ENCODE measurements at places on chromosomes 13 and 19.

- DNase-seq = no peak
Observed at GRCh38 chr13:39760521-39760920, 105.1 kb downstream of the COG6 start.

DNA sequence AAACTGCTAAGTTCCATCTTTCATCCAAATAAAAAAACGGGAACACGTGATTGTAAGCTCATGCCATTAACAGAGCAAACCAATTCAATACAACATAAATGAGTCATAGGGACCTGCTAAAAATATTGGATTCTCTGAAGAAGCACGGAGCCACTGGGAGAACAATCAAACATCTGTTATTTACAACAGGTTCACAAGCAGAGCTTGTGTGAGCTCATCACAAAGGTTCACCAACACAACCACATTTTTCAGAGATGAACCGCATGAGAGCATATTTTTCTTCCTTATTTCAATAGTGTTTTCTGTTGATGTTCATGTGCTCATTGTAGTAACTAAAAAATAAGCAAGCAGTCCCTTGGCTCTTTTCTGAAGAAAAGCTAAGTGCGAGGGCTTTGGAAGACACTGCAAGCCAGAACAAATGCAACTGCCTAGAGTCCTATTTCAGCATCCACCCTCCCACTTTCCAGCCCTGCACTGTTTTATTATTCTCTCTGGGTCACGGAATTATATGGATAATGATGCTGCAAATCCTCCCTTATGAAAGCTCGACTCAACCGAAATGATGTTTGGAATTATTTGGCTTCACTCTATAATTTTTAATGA is 545.8 kb downstream of the LIG4 start:
- DNase-seq = peak; percentile 36

- DNase-seq = no peak
Observed at GRCh38 chr13:73937441-73937840, 196.8 kb downstream of the KLF12 start.

DNA sequence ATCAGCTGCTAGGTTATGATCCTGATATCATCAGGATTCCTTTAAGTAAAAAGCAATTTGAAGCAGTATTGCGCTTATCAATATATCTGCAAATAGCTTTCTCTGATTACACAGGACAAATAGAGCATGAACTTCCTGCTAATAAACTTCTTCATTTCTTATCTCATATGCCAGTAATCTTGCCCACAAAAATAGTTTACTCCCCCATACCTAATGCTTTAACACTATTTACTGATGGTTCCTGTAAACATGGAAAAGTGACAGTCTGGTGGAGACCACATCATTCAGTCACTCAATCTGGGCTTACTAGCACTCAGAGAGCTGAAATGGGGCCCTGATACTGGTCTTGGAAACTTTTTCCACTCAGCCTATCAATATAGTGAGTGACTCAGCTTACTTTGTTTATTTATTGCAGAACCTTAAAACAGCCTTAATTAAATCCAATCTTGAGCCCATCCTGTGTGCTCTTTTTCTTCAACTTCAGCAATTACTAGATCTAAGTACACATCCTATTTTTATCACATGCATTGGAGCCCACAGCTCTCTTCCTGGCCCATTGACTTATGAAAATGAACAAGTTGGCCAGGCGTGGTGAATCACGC is 1464.3 kb downstream of the UQCRFS1 start:
- no peak for DNase-seq

DNA sequence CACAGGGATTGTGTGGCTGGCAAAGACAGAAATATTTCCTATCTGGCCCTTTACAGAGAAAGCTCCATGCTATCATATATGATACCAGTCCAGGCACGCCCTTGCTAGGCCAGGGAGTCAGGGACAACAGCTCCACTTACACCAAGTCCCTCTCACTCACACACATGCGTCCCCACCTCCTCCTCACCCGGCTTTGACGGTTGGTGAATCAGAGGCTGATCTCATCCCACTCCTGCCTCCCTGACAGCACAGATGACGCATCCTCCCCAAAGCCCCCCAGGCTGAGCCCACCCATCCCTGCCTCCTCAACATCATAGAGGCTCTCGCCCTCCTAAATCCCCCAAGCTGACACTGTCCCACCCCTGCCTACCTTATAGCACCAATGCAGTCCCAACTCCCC is 62.7 kb downstream of the F2RL3 start:
- DNase-seq = no peak

- no peak for DNase-seq
Observed at GRCh38 chr13:24112791-24113190, 47.7 kb upstream of the SPATA13 start.

DNA sequence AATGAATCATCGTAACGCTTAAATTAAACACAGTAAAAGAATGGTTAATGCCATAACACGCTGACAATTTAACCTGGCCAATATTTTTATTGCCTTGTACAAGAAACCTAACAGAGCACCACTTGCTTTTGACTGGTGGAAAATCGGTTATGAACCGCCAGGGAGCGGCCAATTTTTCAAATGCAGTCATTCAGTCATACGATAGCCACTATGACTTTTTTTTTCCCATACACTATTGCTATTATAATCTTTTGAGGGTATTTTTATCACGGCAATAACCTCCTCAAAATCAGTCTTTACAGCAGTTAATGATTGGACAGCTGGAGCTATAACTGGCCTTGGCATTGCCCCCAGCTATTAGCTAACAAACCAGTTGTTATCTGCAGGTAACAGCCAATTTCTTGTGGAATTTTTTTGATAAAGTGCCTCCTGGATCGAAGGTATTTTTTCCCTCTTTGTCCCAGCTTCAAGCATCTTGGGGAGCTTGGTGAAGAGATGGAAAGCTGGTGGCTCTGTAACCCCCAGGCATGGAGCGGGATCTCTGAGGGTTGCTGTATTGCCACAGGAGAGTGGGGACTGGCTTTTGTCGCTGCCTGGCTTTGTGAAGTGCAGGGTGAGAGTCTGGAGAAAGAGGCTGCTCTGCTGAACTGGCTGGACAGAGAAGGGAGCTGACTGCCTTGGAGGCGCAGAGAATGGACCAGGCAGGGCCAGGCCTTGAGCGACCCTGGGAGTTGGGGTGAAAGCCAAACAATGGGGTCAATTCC is 198.4 kb upstream of the ZNF536 start:
- DNase-seq = no peak

- DNase-seq = no peak
Observed at GRCh38 chr13:50131920-50132903, 117.0 kb downstream of the KCNRG start.

DNA sequence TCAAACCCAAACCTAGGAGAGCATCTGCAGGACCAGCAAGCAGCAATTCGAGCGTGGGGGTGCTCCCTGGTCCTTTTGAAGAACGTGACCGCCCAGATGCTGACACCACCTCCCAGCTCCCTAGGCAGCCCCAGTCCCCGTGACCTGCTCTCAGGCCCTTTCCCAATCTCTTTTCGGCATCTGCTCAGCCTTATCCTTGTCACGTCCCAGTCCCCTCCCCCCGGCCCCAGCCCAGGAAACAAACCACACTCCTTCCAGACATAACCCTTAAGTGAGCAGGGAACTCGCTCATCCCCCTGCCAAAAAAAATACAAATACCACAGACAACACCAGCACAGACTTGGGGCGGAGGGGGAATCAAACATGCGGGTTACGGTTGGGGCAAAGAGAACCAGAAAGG is 3.3 kb downstream of the MLLT1 start:
- peak; percentile 96 for DNase-seq

- DNase-seq = peak; percentile 52
Observed at GRCh38 chr19:29001597-29002245, 211.2 kb downstream of the UQCRFS1 start.

GRCh38 chr19:38135150-38135998 is 88.6 kb downstream of the DPF1 start:
- DNase-seq = no peak

- DNase-seq = no peak
Observed at GRCh38 chr19:55529636-55530234, 7.2 kb downstream of the SBK2 start.

DNA sequence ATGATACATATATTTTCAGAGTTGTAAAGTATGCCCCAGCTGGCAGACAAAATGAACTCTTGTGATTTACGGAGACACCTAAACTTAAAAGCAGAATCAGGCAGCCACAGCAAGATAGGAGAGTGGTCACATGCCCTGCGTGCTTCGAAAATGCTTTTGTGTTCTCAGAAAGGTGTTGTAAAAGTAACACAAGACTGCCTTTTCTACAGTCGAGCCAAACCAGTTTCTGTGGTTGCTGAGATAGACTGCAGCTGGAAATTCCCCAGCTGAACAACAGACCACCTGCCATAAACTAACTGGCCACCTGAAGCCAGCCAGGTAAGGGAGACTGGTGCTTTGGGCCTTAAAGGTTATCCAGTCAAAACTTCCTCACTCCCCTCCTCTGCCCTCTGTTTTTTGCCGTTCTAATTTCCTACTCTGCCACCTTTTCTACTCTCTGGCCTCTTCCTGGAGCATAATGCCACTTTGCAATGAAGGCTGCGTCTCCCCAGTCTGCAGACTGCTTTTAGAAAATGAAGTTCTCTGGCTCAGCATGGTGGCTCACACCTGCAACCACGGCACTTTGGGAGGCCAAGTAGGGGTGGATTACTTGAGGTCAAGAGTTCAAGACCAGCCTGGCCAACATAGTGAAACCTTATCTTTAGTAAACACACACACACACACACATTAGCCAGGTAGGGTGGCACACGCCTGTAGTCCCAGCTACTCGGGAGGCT is 381.2 kb upstream of the SLITRK1 start:
- DNase-seq = no peak

- DNase-seq = no peak
Observed at GRCh38 chr13:26829716-26830115, 69.1 kb upstream of the GPR12 start.

- DNase-seq = peak; percentile 63
Observed at GRCh38 chr13:75666646-75667351, 30.7 kb downstream of the LMO7 start.

DNA sequence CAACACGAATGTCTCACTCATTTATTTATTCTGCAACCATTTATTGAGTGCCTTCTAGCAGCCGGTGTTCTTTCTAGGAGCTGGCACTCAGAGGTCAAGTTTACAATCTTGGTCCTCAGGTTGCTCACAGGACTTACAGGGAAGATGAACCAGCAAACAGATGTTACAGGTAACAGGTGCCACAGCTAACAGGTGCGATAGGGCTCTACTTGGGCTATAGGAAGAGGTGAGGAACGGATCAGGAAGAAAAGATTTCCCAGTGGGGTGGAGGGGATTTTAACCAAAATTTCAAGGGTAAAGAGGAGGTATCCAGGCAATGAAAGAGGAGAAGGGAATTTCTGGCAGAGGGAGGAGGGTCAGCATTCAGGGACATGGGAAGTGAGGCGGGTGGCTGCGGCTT is 87.3 kb upstream of the FARP1 start:
- DNase-seq = no peak

Data from AG10803 (cell line).